ENCODE measurements at places on chromosomes 13 and 19. TPM values are rescaled to one million over a fixed set of nuclear protein-coding genes. Genes with fewer than 3 reads are reported as not detected.

DNA sequence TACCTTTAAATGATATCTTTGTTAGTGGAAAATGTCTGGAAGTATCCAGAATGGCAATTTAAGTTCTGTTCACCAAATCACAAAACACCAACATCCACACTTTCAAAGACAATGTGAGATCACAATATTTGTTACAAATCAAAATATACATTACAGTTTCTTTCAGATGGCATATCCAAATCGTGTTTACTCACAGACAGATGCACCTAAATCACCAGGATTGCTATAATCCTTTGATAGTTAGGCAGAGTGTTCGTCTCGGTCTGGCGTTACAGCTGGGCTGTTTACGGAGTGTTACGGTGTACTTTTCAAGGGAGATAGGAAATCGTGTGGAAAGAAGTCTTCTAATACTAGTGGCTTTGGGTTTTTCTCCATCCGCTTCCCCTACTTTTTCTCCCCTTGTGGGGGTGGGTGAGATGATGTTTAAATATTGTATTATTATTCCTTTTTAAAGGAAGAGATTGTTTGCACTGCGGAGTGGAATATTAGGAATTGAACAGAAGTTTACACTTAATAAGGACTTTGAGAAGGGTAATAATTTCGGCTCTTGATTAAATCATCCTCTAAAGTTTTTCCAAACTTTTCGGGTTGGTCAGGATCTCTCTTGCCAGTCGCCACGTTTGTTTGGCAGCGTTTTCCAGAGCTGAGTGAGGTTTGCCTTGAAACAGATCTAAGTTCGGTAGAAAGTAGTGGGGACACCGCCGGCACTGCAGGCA lies 1.8 kb downstream of the MAB21L1 start:
- DNase-seq, result no peak

KLK15 gene
- total RNA-seq, result not detected

DNA sequence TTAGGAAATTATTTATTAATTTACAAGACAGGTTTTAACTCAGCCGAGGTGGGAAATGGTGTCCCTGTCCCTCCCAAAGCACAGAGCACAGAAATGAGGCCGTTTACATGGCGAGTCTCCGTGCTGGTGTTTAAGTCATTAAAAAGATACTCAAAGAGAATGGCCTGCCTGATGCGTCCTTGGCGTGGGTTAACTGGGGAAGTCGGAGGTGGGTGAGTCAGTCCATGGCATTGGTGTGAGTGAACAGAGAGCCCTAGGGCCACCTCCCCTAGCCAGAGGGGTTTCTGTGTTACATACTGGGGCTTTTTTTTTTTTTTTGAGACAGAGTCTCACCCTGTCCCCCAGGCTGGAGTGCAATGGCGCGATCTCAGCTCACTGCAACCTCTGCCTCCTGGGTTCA lies 3.9 kb downstream of the FEM1A start:
- no peak for DNase-seq

- DNase-seq, result no peak
These were observed 42.8 kb downstream of the RNF6 start for GRCh38 chr13:26179344-26179743.

- DNase-seq, result no peak
These were observed 8.5 kb upstream of the ZNF304 start for GRCh38 chr19:57342582-57342981.

- DNase-seq, result no peak
These were observed at the start of gene CCDC70 for GRCh38 chr13:51861723-51862300. TSS of gene CCDC70 (plus strand) at chr13:51861969. CDS start at chr13:51865412, 3,443 bp downstream.

DNA sequence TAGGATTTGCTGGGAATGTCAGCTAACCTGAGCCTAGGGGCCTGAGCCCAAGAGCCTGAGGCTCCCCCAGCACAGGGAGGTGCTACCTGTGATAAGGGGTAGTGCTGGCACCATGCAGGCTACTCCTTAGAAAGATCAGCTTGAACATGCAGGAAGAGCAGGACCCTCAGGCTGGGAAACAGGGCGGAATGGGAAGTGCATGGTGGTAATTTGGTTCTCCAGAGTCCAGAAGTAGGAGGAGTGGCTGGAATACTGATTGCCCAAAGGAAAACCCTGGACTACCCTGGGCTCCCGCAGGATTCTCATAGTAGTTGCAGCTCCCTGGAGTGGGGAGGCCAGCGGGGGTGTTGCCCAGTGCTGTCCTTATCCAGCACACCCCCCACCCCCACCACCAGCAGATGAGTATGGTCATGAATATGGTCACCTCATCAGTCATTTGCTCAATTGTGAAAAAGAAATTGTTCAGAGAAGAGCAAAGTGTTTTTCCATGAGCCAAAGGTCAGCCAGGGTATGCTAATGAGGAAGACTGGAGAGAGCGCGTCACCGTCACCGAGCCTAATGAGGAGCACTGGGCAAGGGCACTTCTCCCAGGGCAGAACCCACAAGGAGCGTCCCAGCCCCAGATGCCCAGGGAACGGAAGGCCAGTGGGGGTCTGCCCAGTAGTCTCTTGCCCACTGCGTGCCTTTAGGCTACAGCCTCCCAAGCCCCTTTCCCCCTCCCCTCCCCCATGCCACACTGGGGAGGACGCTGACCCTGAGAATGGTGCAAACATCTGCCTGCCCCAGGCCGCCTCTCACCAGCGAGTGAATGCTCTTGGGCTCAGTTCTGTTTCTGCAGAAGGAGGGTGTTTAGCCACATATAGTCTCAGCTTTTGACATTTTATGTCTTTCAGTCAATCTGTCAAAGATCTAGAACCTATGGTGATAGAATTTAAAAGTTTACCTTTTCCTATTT lies 5.3 kb downstream of the SLC25A15 start:
- no peak for DNase-seq

- DNase-seq, result no peak
These were observed 155.3 kb upstream of the LSM14A start for GRCh38 chr19:34017024-34017423.

DNA sequence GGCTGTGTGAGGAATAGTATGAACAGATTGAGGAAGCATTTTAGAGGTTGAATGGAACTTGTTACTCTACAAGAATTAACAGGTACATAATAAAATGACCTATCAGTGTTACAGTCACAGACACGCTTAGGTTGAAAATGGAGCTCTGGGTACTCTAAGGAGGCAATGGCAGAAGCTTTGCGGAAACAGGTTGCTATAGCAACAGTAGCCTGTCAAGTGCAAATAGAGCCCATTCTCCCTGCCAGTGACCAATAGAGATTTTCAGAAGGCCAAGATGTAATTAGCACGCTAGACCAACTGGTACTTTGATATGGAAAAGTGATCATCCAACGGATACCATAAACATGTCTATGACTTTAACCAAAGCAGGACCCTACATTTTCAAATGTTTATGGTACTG lies 148.5 kb upstream of the FREM2 start:
- DNase-seq, result no peak

All from stomach (tissue), 19 donors.